Activated T-cell treated with anti-CD3 and anti-CD28 coated beads for 4 hours (primary cell): ENCODE measurements at places on chromosomes 6 and 20.

DNA sequence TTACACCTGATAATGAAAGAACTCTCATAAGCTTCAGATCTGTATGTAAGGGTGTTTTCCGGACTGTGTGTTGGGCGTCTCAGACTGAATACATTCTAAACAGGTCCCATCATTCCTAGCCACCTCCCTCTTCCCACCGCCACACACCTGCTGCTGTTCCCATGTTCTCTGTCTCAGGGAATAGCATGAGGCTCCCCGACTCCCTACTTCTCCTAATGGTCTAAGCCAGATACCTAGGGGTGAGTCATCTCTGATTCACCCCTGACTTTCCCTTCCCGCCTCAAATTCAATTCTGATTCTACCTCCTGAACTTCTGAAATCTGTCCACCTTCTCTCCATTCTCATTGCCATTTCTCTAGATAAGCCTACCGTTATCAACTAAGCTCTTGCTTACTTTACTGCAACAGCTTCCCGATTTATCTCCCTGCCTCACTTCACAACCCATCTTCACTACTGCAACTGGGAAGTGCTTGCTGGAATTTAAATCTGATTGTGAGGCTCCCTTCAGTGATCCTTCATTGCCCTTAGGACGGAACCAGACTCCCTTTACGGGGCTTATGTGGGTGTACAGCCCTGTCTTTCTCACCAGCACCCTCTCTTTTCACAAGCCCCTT lies 1.6 kb downstream of the TMEM14A start:
- no peak for DNase-seq

DNA sequence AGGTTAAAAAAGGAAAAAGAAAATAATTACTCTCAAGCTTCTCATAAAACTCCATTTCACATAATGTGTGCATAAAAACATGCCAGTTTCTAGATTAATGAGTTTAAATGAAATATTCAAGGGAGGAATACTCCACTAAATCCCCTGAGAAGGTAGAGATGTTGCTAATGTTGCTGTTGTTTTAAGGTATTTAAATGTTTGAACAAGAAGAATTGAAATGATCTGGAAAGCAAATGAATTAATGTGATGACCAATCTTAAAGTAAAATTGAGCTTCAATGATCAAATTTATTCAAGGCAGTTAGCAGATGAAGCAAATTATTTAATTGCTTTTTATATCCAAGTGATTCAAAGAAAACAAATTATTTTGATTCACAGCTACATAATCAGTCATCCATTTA lies 804.4 kb downstream of the EYS start:
- DNase-seq: no peak

GRCh38 chr20:58647162-58647795 lies 3.8 kb upstream of the STX16 start:
- no peak for DNase-seq

DNA sequence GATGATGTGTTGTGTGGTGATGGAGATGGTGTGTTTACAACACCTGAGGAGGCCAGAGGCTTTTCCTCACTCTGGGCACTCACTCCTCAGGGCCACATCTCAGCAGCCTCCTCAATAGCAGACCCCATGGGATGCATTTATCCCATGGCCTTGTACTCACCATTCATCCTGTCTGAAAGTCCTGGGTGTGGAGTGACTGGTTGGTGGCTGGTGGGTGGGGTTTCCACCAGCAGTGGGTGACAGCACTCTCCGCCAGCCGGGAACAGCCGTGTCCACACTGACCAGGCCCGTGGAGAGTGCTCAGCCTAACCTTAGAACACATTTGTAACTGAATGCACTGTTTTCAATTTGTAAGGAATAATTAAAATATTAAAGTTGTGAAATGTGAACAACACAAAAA lies 163.4 kb upstream of the AFDN start:
- DNase-seq: no peak

DNA sequence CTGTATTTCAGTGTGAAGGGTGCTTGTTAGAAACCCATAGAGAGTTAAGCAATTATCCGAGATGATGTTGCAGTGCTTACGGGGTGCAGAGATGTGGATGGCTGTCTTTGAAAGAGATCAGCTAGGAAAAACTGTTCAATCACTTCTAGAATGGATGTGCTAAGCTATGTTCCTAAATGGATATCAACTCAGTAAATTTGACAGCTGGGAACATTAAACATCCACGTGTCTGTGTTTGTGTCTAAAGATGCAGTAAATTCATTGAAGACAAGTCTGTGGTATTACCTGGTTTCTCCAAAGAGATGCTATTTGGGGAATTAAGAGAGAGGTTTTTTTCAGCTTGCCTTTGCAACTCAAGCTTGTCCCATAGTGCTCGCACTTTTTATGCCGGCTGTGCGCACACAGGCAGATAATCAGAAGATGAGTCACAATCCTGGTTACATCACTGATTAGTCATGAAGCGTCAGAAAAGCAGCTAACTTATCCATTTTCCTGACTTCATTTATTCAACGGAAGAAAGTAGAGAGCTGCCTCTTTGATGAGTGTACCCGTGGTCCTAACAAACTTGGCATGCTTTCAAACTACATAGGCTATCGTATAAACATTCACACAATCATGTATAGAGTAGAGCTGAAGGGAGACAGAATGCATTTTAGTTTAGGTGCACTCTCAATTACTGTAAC lies 691.7 kb upstream of the SLC35B3 start:
- no peak for DNase-seq

GRCh38 chr20:38806855-38807655 lies 1.6 kb downstream of the PPP1R16B start:
- DNase-seq: peak; percentile 26
